Foreskin melanocyte (primary cell): ENCODE measurements at places on chromosomes 3 and 15.

DNA sequence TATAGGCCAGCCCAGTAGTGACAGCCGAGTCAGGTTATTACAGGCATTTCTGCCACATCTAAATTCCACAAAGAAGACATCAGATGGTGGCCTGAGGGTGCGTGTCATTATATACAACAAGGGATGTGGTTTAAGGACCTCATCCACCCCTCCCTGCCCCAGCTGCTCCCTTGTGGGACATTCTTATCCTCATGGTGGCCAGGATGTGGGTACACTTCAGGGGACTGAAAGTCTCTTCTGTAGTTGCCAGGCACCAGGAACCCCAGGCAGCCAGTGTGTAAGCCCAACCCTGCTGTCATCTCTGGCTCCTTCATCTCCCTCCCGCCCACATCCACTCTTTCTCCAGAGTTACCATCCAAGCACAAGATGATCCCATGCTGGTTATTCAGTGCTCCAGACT lies 224.9 kb upstream of the TOPAZ1 start:
- DNase-seq = no peak

- DNase-seq = no peak
These were observed 6.9 kb downstream of the ST6GAL1 start for GRCh38 chr3:186937017-186937875.

DNA sequence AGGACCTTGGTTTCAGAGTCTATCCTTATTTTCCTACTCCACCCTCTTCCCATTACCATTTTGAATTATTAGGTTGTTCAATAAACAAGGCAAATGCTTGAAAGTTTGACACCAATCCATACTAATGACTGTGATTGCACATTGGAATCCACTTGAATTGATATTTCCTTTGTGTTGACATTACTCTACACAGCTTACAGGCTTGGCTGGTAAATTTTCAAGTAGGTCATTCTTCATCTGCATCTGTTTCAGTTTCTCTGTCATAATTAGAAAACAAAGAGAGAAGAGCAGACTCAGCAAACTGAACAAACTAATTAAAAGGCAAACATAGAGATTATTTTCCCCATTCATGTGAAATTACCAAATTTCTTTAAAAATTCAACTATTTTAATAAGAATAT lies 732.9 kb upstream of the BCHE start:
- DNase-seq = no peak

- no peak for DNase-seq
These were observed 43.2 kb downstream of the CD200R1L start for GRCh38 chr3:112803467-112803866.

DNA sequence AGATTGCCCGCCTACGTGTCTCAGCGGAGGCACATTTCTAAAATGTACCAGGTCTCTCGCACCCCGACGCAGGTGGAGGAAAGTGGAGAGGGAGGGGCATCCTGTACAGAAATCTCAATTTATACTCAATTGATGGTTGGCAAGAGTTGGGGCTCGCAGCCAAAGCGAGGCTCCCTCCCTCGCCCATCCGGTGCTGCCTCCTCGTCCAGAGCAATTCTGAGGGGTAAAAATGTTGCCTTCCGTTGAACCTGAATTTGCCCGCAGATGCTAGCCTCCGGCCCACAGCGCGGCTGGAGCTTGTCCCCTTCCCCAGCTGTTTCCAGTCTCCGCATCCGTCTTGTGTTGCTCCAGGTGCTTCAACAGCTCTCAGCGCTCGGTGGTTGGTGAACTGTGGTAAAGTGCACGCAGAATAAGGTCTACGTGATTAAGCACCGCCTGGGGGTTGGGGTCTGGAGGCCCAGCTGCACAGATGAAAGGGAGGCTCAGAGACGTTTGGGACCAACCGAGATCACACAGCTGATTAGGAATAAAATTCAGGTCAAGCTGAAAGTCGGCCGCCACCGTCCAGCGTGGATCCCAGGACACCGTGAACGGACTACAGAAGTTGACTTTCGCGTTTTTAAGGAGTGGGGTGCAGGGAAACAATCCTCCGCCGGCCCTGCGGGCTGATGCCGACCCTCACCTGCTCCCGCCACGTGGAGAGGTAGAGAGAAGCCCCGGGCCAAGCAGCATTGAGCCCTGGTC lies 846 bp upstream of the POLG start:
- DNase-seq = no peak

- DNase-seq = no peak
These were observed 117.4 kb downstream of the EFHB start for GRCh38 chr3:19816631-19817030.

- peak; percentile 69 for DNase-seq
These were observed 40.5 kb upstream of the HES1 start for GRCh38 chr3:194095464-194095863.

GRCh38 chr3:100613721-100614390 lies 4.5 kb downstream of the ADGRG7 start:
- DNase-seq = no peak

DNA sequence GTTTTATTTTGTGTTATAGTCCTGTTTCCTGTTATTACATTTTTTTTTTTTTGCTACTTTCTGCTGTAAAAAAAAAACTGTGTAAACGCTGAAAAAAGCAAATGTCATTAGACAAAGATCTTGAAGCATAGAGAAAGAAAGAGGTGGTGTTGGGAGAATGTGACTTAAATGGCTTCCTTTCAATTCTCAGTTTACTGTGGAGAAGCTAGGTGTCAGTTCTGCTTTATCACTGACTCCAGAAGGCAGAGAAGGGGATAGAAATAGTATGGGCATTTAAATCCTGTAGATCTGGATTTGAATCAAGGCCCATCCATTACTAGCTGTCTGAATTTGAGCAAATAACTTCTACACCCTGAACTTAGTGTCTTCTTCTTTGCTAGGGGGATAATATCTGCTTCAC lies 23.0 kb downstream of the PPM1L start:
- DNase-seq = no peak

GRCh38 chr3:141895731-141896130 lies 19.3 kb downstream of the ATP1B3 start:
- no peak for DNase-seq

DNA sequence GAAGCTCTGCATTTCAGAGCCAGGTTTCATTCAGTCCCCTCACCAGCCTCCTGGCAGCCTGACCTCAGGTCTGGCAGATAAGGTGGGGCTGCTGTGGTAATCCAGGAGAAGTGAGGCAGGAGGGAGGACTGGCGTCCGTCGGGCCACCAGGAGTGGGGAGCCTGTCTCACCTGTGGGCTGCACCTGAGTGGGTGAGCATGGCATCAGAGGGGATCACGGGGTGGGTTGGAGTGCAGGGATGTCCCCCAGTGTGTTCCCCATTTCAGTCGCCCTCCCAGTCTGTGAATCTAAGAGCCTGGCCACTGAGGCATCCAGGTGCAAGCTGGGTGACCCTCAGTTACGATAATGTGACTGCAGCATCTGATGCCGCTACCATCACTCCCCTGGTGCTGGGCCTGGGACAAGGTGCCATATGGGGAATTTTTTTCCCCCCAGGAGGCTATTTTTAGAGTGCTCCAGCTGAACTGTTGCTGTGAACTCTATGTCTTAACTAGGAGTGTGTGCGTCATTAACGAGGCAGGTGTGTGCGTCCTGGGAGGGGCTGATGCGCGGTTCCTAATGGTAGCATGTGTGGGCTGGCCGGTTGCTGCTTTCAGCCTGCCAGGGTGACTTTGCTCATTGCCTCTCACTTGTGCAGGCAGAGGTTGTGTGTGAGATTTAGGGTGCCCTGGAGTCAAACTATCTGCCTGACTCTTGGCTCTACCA lies 165.2 kb downstream of the SLCO3A1 start:
- DNase-seq = no peak

- peak; percentile 78 for DNase-seq
These were observed 4.5 kb upstream of the ZBTB47 start for GRCh38 chr3:42649006-42649405.

- DNase-seq = no peak
These were observed 67.0 kb upstream of the LSAMP start for GRCh38 chr3:116512281-116512680.

- no peak for DNase-seq
These were observed 49.7 kb downstream of the KLHL25 start for GRCh38 chr15:85745023-85745422.

- DNase-seq = no peak
These were observed 415.3 kb downstream of the TIGIT start for GRCh38 chr3:114709102-114709501.

GRCh38 chr3:159892801-159893200 lies 95.8 kb upstream of the IL12A start:
- no peak for DNase-seq

GRCh38 chr3:51860703-51861665 lies at the start of gene IQCF2:
Gene IQCF2, plus strand, starts transcription at chr3:51861615. Its CDS starts 52 bp downstream, at chr3:51861667.
- no peak for DNase-seq
